ENCODE measurements at places on chromosomes 6 and 20.
A peak's percentile ranks its signal among the peaks of the same experiment; 100 is the strongest.

GRCh38 chr6:50821441-50822077 is 2.9 kb downstream of the TFAP2B start:
- no peak for DNase-seq

- no peak for DNase-seq
These were observed 41.3 kb downstream of the CDYL start for GRCh38 chr6:4817551-4817950.

GRCh38 chr6:7532821-7533220 is 8.7 kb upstream of the DSP start:
- peak; percentile 23 for DNase-seq

GRCh38 chr6:113439866-113440265 is 417.3 kb upstream of the MARCKS start:
- DNase-seq, result no peak

GRCh38 chr6:26470643-26471042 is 12.9 kb downstream of the BTN2A1 start:
- no peak for DNase-seq

DNA sequence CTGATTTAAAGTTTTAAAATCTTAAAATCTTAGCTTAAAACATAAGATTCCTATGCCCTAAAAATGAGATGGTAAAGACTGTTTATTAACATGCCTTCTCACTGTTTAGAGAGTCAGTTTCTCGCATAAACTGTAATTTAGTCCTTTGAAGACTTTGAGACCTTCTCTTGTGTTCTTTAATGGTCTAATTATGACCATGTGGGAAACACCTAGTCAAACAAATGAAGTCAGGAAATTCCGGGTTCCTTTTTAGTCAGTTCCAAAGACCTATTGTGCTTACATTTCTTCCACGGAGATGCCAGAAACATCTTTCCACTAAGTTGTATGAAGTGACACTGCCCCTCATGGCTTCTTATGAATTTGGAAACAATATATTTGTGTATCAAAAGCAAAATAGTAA is 64.2 kb upstream of the KIF25 start:
- no peak for DNase-seq

DNA sequence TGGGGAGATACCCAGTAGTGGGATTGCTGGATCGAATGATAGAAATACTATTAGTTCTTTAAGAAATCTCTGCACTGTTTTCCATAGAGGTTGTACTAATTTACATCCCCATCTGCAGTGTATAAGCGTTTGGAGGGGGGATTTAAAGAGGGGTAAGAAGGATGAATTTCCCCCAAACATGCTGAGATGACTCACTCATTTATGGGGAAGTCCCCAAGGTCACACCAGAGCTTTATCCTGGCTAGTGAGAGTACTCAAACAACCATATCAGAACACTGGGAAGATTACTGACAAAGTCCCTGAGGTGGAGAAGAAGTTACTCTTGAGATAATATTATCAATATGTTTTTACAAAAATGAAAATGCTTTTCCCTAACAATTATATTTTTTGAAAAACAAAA is 44.0 kb downstream of the ROS1 start:
- DNase-seq, result no peak

DNA sequence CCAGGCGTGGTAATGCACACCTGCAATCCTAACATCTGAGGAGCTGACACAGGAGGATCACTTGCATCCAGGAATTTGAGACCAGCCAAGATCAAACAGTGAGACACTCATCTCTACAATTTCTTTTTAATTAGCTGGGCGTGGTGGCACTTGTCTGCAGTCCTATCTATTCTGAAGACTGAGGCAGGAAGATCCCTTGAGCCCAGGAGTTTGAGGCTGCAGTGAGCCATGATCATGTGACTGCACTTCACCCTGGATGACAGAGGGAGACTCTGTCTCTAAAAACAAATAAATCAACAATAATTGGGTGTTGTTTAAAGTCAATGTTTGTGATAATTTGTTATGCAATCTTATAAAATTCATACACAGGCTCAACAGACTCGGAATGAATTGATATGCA is 18.0 kb upstream of the HLA-A start:
- no peak for DNase-seq
